ENCODE measurements at places on chromosomes 6 and 20. TPM values are rescaled to one million over a fixed set of nuclear protein-coding genes. Genes with fewer than 3 reads are reported as not detected.

DNA sequence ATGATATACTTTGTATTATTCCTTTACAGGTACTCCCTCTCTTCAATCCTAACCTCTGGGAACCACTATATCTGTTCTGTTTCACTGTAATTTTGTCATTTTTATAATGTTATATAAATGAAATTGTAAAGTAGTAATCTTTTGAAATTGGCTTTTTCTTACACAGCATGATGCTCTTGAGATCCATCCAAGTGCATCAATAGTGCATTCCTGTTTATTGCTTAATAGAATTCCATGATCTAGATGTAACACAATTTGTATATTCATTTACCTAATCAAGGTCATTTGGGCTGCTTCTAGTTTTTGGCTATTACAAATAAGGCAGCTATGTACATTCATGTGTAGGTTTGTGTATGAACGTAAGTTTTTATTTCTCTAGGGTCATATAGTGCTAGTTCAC is 174.6 kb downstream of the KHDC1L start:
- no peak for DNase-seq

GRCh38 chr6:50289366-50289765 is 239.6 kb upstream of the DEFB112 start:
- DNase-seq, result no peak

DNA sequence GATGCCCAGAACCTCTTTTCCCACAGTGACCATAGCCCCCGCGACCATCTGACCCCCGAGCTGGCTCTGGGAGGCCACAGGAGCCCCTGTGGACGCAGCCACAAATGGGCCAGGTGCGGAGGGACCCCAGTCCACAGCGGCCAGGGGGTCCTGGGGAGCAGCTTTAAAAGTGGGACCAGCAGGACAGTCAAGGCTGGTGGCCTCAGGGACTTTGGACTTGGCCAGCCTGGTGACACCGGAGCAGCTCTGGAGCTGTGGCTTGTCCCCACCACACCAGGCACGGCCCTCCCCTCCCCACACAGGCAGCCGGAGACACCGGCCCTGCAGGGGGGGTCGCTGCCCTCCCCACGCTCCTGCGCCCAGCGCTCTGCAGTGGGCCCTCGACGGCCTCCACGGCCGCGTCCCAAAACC is 3.5 kb downstream of the FNDC11 start:
- DNase-seq, result no peak

WFDC10B gene
- not detected for total RNA-seq

HLA-DRB1 gene
- 20.4 TPM for total RNA-seq

- no peak for DNase-seq
Measured at GRCh38 chr6:37874726-37875125, 55.2 kb downstream of the ZFAND3 start.

GRCh38 chr20:32606107-32606506 is 21.0 kb upstream of the NOL4L start:
- no peak for DNase-seq

Data from glomerular endothelial cell (primary cell).